ENCODE measurements at places on chromosomes 4 and X.

- no peak for DNase-seq
These were observed 133.0 kb upstream of the C1QTNF7 start for GRCh38 chr4:15294832-15295231.

- DNase-seq: no peak
These were observed 65.2 kb downstream of the PRDM5 start for GRCh38 chr4:120857312-120857711.

GRCh38 chrX:29471829-29472228 lies 743.5 kb upstream of the MAGEB2 start:
- DNase-seq: no peak

DNA sequence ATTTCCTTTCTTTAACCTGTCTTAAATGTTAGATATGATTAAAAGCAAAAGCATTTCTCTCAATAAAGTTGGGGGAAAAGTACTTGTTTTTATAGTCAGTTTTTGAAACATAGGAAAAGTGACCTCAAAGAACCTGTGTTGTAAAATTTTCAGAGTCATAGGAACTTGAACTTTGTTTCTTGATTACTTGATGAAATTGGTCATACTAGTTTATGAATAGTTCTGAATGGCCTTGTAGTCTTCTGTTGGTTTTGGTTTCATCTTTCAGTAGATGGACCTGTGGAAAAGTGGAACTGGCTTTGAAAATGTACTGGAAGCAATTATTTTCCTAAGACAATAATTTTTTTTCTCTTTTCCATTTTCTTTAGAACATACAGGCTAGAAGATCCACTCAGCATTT lies 222.2 kb upstream of the NUDT6 start:
- no peak for DNase-seq

- DNase-seq: no peak
These were observed 54.8 kb upstream of the SRD5A3 start for GRCh38 chr4:55291227-55291640.

All from activated CD8-positive, alpha-beta memory T cell treated with anti-CD3 and anti-CD28 coated beads for 48 hours (primary cell).